KBM-7 (cell line): ENCODE measurements at places on chromosomes 3 and 15.

GRCh38 chr3:113575206-113575605 is 42.9 kb downstream of the SIDT1 start:
- DNase-seq: peak; percentile 12

- no peak for DNase-seq
These were observed 31.6 kb downstream of the COL8A1 start for GRCh38 chr3:99669879-99670555.

GRCh38 chr3:12986986-12987385 is 86.2 kb downstream of the IQSEC1 start:
- no peak for DNase-seq

- no peak for DNase-seq
These were observed 140.1 kb upstream of the LINGO1 start for GRCh38 chr15:77772641-77773402.

GRCh38 chr3:125634336-125634950 is 39.1 kb upstream of the OSBPL11 start:
- peak; percentile 55 for DNase-seq

- DNase-seq: no peak
These were observed 12.2 kb upstream of the CACNA1D start for GRCh38 chr3:53482227-53482626.

- no peak for DNase-seq
These were observed 116.9 kb downstream of the B3GALNT1 start for GRCh38 chr3:160987982-160988964.

- no peak for DNase-seq
These were observed 87.4 kb downstream of the CHST2 start for GRCh38 chr3:143206955-143207337.

- DNase-seq: peak; percentile 61
These were observed 24.6 kb downstream of the EBLN2 start for GRCh38 chr3:73086071-73086494.

GRCh38 chr3:33186524-33187367 is 31.9 kb downstream of the SUSD5 start:
- no peak for DNase-seq
